Vagina (tissue), 2 donors: ENCODE measurements at places on chromosomes 4 and X. TPM values are rescaled to one million over a fixed set of nuclear protein-coding genes. Genes with fewer than 3 reads are reported as not detected.

DNA sequence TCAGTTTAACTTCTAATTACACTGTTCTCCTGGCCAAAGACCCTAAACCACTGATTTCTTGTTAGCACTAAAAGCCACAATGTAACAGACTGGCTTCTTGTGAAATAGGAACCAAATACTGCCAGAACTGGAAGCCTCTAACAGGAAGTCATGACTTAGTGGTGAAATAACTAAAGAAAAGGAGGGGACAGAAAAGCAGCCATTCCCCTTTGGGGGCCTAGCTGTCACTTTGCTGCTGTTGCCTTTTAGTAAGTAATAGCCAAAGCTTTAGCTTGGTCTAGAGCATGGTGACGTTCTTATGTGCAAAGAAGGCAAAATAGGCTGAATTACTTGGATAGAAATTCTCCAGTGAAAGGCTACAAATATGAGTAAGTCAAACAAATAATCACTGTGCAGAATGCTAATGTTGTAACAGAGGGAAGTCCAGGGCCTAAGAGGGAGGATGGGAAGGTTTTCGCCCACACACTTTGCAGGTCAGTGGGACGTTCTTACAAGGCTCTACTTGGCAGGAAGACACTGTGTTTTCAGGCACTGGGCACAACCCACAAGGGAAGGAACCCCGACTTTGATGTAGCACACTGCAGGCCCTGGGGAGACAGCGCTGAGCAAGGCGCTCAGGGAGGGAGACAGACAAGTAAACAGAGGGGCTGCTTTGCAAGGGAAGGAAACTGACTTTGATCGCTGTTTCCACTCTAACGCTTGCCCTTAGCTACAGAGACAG lies 16.7 kb downstream of the GAB3 start:
- no peaks in the 10 kb centered on the region for H3K36me3 ChIP-seq
- H3K4me1 ChIP-seq = peaks cover 32% of the 10 kb centered on the region
- H3K27me3 ChIP-seq = no peaks in the 10 kb centered on the region
- DNase-seq = no peak

- H3K27me3 ChIP-seq = no peaks in the 10 kb centered on the region
- DNase-seq = no peak
- no peaks in the 10 kb centered on the region for H3K4me1 ChIP-seq
- no peak overlapping the region for H3K27ac ChIP-seq
- H3K36me3 ChIP-seq = no peaks in the 10 kb centered on the region
Measured at GRCh38 chr4:35643661-35644060, 600.7 kb downstream of the ARAP2 start.

GRCh38 chrX:100913111-100913510 lies 15.6 kb downstream of the XKRX start:
- DNase-seq = no peak
- no peak overlapping the region for H3K27ac ChIP-seq
- H3K27me3 ChIP-seq = no peaks in the 10 kb centered on the region
- H3K4me3 ChIP-seq = no peak overlapping the region
- H3K4me1 ChIP-seq = no peaks in the 10 kb centered on the region
- H3K36me3 ChIP-seq = no peaks in the 10 kb centered on the region

- H3K4me3 ChIP-seq = no peak overlapping the region
- no peak overlapping the region for H3K27ac ChIP-seq
- H3K4me1 ChIP-seq = no peaks in the 10 kb centered on the region
- no peaks in the 10 kb centered on the region for H3K36me3 ChIP-seq
- no peaks in the 10 kb centered on the region for H3K27me3 ChIP-seq
Measured at GRCh38 chr4:161538941-161539340, 624.9 kb downstream of the FSTL5 start.

DNA sequence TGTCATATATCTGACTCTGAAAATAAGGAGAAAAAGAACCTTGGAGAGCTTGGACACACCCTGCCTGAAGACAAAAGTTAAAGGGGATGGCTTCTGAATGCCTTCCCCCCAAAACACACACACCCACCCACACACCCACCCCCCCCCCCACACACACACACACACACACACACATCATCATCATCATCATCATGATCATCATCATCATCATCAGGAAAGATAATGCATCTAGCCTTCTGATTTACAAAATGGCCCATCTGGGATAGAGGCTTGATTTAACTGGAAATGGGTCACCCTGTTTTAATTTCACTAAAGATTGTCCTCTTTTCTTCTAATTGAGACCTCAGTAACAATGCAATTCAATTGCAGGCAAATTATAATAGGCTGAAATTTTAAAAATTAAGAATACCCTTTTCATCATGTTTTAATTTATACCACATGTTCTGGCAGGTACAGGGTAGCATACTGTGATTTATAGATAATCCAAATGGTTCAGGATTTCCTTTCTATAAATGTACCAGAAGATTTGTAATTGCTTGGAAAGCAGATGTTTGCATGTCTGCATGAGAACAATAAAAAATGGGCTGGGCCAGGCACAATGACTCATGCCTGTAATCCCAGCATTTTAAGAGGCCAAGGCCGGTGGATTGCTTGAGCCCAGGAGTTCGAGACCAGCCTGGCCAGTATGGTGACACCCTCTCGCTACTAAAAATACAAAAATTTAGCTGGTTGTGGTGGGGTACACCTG lies 56.5 kb downstream of the TRIM2 start:
- H3K27me3 ChIP-seq = no peaks in the 10 kb centered on the region
- peak overlapping the region; percentile 8 for H3K27ac ChIP-seq
- H3K4me3 ChIP-seq = no peak overlapping the region
- DNase-seq = no peak
- peaks cover 24% of the 10 kb centered on the region for H3K4me1 ChIP-seq
- no peaks in the 10 kb centered on the region for H3K36me3 ChIP-seq

GRCh38 chr4:98341309-98341708 lies 80.1 kb downstream of the RAP1GDS1 start:
- no peak overlapping the region for H3K4me3 ChIP-seq
- no peaks in the 10 kb centered on the region for H3K4me1 ChIP-seq
- no peak for DNase-seq
- H3K27me3 ChIP-seq = no peaks in the 10 kb centered on the region

Gene MAP7D3
- total RNA-seq = 15.0 TPM

GRCh38 chr4:11218692-11219091 lies 210.0 kb downstream of the HS3ST1 start:
- no peaks in the 10 kb centered on the region for H3K27me3 ChIP-seq
- no peak overlapping the region for H3K4me3 ChIP-seq
- DNase-seq = no peak
- H3K4me1 ChIP-seq = no peaks in the 10 kb centered on the region
- no peak overlapping the region for H3K27ac ChIP-seq

Gene MTMR8
- total RNA-seq = 7.9 TPM

DNA sequence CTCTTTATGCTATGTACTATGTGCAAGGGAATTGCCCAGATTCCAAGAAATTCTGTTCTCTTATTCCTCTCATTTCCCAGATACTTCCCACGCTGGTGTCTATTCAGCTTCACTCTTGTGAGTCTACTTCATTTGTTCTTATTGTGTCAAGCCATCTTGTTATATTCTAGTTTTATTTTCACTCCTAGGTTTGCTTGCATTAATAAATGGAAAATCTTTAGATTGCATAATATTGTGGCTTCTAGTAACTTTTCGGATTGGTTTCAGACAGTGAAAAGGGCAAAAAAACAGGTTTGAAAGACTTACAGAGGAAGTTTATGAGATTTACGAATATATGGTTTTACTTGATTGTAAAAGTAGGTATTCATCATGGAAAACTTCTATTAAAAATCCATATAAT lies 128.4 kb downstream of the BTC start:
- no peak overlapping the region for H3K4me3 ChIP-seq
- DNase-seq = no peak
- no peak overlapping the region for H3K27ac ChIP-seq
- H3K27me3 ChIP-seq = no peaks in the 10 kb centered on the region
- H3K4me1 ChIP-seq = no peaks in the 10 kb centered on the region
- H3K36me3 ChIP-seq = no peaks in the 10 kb centered on the region

Gene ADH6
- not detected for total RNA-seq

Gene NEUROG2
- not detected for total RNA-seq

DNA sequence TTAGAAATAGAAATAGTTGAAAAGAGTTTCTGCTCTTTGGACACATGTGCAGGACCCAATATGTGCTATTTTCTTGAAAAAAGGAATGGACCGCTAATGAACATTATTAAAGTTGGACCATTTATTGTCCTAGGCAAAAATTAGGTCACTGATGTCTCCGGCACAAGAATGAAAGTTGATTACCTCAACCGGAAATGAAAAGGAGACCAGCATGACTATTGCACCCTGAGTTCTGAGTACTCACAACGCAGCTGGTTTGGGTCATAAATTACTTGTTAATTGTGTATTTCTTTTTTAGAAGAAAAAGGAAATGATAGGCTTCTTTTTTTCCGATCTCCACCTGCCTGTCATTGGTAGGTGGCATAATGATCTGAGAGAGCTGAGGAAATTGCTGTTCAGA lies 232.7 kb downstream of the ARHGAP24 start:
- H3K4me1 ChIP-seq = no peaks in the 10 kb centered on the region
- DNase-seq = no peak
- no peak overlapping the region for H3K4me3 ChIP-seq
- H3K27ac ChIP-seq = no peak overlapping the region
- no peaks in the 10 kb centered on the region for H3K36me3 ChIP-seq

DNA sequence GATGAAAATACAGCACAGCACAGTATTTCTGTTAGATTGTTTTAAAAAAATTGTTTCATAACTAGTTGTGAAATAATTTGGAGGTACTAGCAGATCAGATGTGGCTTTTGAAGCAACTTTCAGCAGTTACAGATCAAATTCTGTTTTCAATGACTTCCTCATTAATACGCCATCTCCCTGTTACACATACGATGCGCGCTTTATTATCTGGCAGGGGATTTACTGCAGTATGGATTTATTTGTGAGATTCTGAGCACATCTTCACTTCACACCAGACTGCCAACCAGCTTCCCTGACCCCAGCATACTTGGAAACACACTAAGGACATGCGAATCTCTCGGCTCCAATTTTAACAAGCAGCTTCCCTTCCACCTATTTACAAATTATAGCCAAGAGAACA lies 235.5 kb upstream of the DIAPH2 start:
- no peaks in the 10 kb centered on the region for H3K27me3 ChIP-seq
- no peaks in the 10 kb centered on the region for H3K36me3 ChIP-seq
- H3K4me3 ChIP-seq = no peak overlapping the region
- no peak for DNase-seq
- H3K4me1 ChIP-seq = no peaks in the 10 kb centered on the region
- no peak overlapping the region for H3K27ac ChIP-seq

DNA sequence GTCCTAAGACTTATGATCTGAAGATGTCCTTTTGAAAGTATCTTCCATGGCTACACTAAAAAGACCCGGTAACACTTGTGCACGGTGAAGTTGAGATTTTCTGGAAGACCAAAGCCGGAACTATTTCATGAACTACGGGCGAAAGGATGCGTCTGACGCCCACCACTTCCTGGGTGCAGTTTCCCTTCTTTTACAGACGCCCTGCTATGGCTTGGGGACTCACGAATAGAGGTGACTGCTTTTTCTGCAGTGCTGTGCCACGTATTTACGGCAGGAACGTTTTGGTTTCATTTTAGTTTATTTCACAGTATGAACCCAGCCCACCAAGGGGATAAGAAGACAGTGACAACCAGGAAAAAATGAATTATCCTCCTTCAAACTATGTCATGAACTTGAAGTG lies 180.4 kb downstream of the AFAP1 start:
- no peak overlapping the region for H3K4me3 ChIP-seq
- no peak for DNase-seq
- H3K27ac ChIP-seq = no peak overlapping the region
- peaks cover 18% of the 10 kb centered on the region for H3K4me1 ChIP-seq

- no peaks in the 10 kb centered on the region for H3K27me3 ChIP-seq
- no peak overlapping the region for H3K4me3 ChIP-seq
- no peak for DNase-seq
- no peaks in the 10 kb centered on the region for H3K36me3 ChIP-seq
Measured at GRCh38 chr4:1599026-1599481, 85.1 kb downstream of the FAM53A start.

DNA sequence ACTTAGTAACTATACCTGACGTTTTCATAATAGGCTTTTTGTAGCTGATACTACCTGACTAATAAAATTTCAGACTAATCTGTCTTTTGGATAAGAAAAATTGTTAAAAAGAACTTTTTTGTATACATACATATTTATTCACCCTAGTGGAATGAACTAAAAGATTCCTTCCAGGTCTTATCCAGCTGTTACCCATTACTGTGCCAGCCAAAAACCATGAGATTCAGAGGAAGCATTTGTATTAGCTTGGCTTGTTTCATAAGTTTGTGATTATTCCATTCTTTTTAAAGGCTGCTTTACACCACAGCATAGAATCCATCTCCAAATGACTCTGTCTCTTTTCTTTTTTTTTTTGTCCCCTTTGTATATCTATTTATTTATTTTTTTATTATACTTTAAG lies 149.4 kb downstream of the FAT4 start:
- no peak overlapping the region for H3K27ac ChIP-seq
- H3K36me3 ChIP-seq = no peaks in the 10 kb centered on the region
- H3K27me3 ChIP-seq = no peaks in the 10 kb centered on the region
- DNase-seq = no peak
- H3K4me3 ChIP-seq = no peak overlapping the region

GRCh38 chr4:177118596-177118995 lies 191.1 kb upstream of the NEIL3 start:
- H3K4me3 ChIP-seq = no peak overlapping the region
- no peaks in the 10 kb centered on the region for H3K27me3 ChIP-seq
- DNase-seq = no peak
- H3K36me3 ChIP-seq = no peaks in the 10 kb centered on the region

DNA sequence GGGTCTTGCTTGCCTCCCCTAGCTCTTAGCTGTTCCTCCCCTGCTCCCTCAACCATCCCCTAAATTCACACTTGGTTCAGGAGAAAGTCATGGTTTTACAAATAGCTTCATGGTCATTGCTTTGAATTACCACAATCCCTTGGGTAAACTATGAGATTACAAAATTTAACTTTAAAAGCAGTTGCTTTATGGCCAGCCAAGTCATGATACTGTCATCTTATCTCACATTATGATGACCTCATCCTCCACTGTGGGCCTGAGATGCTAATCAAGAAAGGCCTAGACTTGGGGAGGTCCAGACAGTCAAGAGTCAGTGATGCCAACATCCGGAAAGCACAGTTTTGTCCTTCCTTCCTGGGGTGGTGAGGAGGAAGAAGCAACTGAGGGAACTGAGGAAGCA lies 10.5 kb upstream of the FGF16 start:
- H3K36me3 ChIP-seq = no peaks in the 10 kb centered on the region
- no peak for DNase-seq
- no peak overlapping the region for H3K27ac ChIP-seq
- H3K4me3 ChIP-seq = no peak overlapping the region

Gene PAGE4
- not detected for total RNA-seq

GRCh38 chrX:84153538-84153937 lies 34.5 kb downstream of the RPS6KA6 start:
- H3K27ac ChIP-seq = no peak overlapping the region
- H3K4me1 ChIP-seq = no peaks in the 10 kb centered on the region
- H3K27me3 ChIP-seq = no peaks in the 10 kb centered on the region
- H3K4me3 ChIP-seq = no peak overlapping the region
- DNase-seq = no peak

- DNase-seq = no peak
- H3K4me3 ChIP-seq = no peak overlapping the region
- no peaks in the 10 kb centered on the region for H3K36me3 ChIP-seq
- no peak overlapping the region for H3K27ac ChIP-seq
- H3K4me1 ChIP-seq = no peaks in the 10 kb centered on the region
- H3K27me3 ChIP-seq = no peaks in the 10 kb centered on the region
Measured at GRCh38 chrX:129139837-129140598, 383.3 kb downstream of the SMARCA1 start.

GRCh38 chrX:24184018-24184417 lies 34.5 kb downstream of the ZFX start:
- no peak overlapping the region for H3K27ac ChIP-seq
- H3K4me1 ChIP-seq = peaks cover 30% of the 10 kb centered on the region
- H3K27me3 ChIP-seq = no peaks in the 10 kb centered on the region
- DNase-seq = no peak
